ENCODE measurements at places on chromosomes 12 and 14. TPM values are rescaled to one million over a fixed set of nuclear protein-coding genes. Genes with fewer than 3 reads are reported as not detected.

The COX14 gene
- total RNA-seq = 66.3 TPM

The GLS2 gene
- not detected for total RNA-seq

The NTN4 gene
- total RNA-seq = 2.9 TPM

The PRH2 gene
- total RNA-seq = not detected

The TCL1B gene
- total RNA-seq = not detected

The GLT1D1 gene
- not detected for total RNA-seq

The ZBTB1 gene
- 37.0 TPM for total RNA-seq
